ENCODE measurements at places on chromosomes 7 and 10. TPM values are rescaled to one million over a fixed set of nuclear protein-coding genes. Genes with fewer than 3 reads are reported as not detected.

DNA sequence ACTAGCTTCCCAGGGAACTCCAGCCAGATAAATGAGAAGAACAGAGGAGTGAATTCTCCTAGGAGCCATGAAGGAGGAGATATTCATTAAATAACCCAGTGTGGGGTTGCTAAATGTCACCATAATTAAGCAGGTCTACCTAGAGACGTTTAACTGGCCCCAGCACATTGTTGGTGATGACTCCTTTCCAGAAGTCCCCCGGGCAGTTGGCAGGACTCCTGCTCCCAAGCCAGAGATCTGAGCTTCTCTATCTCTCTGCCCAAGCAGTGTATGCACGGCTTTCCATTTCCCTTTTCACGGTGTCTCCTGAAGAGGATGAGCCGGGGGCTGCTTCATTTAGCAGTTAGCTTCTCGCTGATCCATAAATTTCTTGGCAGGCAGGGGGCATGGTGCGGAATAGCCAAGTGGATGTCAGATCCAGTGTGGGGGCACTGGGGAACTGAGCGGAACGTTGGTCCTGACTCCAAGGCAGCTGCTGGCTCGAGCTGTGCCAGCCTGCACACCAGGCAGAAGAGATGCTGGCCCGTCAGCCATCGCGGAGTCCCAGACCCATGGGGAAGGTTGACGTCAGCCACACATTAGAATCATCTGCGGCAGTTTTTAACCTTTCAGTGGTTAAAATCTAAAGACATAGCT, 142.0 kb upstream of the NPY start:
- ATAC-seq = no peak

DNA sequence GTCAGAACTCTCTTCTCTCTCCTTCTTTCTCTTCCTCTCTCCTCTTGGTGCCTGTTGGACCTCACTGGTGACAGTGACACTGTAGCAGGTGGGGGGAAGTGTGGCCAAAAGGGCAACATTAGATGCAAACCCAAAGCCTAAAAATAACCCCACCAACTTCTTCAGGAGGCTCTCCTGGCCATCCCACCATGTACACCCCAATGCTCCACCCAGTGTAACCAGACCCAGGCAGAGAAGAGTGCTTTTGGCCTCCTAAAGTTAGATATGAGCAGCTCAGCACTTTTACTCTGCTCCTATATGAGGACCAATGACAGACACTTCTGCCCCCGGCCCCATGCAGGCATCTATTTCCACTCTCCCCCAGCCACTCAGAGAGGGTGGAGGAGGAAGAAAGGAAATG, 5.5 kb downstream of the MYOZ1 start:
- no peak for ATAC-seq

GRCh38 chr10:78584681-78585080, 484.1 kb upstream of the ZMIZ1 start:
- ATAC-seq = no peak

DNA sequence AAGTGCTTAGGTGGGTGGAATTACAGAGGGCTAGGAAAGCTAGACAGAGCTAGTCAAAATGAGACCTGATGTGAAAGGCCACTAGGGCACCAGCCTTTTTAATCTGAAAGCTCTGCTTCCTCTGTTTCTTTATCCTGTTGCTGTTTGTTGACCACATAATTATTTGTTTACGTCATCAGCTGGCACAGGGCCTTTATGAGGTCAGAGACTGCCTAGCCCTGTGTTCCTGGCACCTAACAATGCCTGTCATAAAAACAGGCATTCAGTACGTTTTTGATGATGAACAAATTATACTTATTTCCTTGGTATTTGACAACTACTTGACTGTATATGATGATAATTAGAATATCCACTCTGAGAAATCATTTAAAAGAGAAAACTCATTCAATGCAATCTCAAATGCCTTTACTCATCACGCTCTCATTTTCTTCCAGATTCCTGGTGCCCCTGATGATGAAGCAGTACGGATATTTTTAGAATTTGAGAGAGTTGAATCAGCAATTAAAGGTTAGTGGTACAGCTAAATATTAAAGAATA, 26.0 kb downstream of the RBM17 start:
- peak; percentile 44 for ATAC-seq

GRCh38 chr7:157494506-157495176, 157.8 kb downstream of the DNAJB6 start:
- ATAC-seq = peak; percentile 14

GRCh38 chr7:922334-923107, 32.0 kb downstream of the ADAP1 start:
- ATAC-seq = peak; percentile 18

DNA sequence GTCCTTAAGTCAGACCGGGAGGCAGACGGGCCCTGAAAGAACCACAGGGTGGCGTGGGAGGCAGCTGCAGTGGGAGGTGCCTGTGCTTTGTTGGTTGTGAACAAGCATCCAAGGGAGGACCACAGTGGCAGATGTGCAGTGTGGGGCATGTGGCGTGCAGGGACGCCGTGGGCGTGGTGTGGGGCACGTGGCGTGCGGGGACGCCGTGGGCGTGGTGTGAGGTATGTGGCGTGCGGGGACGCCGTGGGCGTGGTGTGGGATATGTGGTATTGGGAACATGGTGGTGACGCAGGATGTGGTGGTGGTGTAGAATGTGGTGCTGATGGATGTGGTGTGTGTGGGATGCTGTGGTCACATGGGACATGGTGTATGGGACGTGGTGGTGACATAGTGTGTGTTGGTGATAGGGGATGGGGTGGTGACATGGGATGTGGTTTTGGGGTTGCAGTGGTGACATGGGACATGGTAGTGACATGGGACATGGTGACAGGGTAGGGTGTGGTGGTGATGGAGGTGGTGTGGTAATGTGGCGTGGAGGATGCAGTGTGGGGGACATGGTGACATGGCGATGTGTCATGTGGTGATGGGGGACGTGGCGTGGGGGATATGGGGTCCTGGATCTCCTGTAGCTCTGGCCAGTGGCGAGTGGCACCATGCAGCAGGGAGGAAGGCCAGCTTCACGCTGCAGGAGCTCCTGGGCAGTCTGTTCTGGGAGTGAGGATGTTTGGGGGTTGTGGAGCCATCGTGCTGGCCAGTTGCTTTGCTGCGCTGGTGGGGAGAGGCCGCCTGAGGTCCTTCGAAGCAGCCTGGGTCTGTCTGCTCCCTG, 78.8 kb downstream of the INPP5A start:
- peak; percentile 88 for ATAC-seq

DNA sequence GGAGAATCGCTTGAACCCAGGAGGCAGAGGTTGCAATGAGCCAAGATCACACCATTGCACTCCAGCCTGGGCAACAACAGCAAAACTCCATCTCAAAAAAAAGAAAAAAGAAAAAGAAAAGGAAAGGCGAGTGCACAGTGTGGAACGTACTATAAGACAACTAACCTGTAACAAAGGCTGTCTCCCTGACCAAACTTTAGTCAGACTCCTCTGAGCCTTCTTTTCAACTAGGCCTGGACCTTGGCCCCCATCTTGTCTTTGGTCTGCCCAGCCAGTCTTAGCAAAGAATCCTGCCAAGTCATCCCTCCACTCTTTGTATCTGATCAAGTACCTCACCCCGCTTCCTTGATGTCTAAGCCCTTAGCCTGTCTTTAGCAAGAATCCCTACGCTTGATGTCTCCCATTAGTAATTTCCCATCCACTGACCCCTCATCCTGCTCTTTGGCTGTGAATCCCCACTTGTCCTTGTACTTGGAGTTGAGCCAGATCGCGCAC, 68.9 kb upstream of the KDM7A start:
- ATAC-seq = no peak

Gene MRLN
- total RNA-seq = 0.74 TPM

Gene SAP25
- 12.9 TPM for total RNA-seq

Gene PDK4
- total RNA-seq = not detected

DNA sequence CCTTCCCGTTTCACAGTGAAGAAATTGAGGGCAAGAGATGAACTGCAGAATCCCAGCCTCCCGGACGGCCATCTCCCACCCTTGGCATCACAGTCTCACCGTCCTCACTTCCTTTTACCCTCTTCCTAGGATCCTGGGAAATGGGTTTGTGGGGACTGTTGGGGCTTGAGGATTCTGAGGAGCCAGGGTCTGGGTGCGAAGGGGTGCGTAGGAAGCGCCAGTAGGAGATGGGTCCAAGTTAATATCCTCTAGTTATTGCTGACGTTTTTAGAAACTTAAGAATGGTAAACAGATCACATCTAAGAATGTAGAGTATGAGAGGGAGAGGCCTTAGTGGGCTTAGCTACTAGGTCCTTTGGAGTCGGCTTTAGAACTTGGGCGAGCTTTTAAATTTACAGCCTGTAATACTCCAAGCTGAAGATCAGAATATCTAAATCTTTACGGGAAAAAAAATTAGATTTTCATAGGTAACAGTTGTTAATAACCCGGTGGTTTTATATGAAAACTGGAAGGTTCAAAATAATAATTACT, 696 bp downstream of the MALSU1 start:
- ATAC-seq = no peak

Gene STOX1
- total RNA-seq = 0.21 TPM

Gene IFIT1B
- total RNA-seq = not detected
